CD4-positive, alpha-beta T cell treated with Interleukin-17A for 4 hours (primary cell): ENCODE measurements at places on chromosomes 4 and X.

DNA sequence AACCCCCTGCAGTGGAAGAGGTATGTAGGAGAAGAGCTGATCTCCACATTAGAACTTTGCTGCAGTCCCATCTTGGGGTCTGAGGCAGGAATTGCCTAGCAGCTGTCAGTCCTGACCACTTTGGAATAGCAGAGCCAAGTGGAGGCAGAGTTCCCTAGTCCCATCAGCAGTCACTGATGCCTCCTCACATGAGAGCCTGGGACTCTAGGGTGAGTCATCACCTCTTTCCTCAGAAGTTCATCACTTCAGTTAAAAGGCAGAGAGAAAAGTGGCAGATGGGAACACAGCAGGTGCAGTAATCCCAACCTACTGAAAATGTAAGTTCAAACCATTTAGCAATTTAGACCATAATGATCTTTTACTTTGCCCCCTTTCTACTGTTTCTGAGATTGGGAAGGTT lies 73.9 kb upstream of the MED14 start:
- no peak for DNase-seq

DNA sequence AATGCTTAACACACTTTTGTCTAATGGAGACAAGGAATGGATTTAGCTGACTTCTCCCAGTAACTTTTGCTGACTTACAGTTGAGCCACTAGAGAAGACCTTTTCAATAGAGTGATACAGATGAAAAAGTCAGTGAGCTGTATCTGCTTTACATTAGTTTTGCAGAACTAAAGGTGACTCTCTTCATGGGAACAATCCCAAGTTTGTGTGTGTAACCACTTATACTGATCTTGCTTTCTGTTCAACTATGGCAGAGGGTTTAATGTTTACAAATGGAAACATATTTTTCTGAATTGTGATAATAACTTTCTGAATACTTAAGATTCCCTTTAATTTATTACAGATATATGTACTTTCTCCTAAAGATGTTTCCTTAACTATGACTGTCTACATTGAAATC lies 182.6 kb upstream of the PUDP start:
- no peak for DNase-seq

GRCh38 chr4:26576231-26576739 lies 7.6 kb upstream of the TBC1D19 start:
- no peak for DNase-seq

- DNase-seq, result no peak
Observed at GRCh38 chr4:76977113-76977512, 27.6 kb downstream of the SEPTIN11 start.

- DNase-seq, result no peak
Observed at GRCh38 chrX:17736478-17736855, 826 bp upstream of the SCML1 start.

DNA sequence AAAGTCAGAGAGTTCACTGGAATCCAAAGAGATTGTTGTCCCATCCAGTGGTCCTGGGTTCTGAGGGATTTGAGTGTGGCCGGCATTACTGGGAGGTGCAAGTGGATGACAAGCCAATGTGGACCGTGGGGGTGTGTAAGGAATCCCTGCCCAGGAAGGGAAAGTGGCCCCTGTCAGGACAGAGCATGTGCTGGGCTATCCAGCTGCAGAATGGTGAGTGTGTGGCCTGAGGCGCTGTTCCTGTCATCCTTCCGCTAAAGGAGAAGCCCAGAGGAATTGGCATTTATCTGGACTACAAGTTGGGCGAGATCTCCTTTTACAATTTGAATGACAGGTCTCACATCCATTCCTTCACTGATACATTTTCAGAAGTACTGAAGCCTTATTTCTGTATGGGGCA lies 20.4 kb upstream of the TRIM60 start:
- DNase-seq, result no peak

GRCh38 chr4:181860157-181860556 lies 383.0 kb upstream of the TENM3 start:
- DNase-seq, result no peak

DNA sequence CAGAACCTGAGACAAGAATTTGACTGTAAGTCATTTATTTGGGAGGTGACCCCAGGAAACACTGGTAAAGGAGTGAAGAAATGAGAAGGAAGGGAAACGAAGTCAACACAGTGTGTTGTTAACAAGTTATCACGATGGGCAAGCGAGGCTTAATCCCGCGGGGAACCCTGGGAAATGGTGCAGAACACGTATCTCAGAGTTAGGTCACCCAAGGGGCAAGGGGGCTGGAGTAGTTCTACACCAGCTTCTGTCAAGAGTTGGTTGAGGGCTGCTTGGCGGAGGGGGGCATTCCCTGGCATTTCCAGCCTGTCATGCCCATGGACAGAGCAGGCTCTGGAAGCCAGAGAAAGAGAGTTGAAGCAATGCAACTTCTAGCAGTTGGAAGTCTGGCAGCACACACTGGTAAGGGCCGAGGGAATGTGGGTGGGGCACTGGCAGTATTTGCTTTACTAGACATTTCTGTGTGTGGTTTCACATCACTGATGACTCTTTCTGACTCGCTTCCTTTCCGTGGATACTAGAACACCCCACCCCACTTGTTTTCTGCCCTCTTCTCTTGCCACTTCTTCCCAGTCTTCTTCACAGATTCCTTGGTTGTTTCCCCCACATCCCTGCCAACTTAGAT lies 52.2 kb upstream of the ADGRG2 start:
- no peak for DNase-seq
